ENCODE measurements at places on chromosomes 16 and 17. TPM values are rescaled to one million over a fixed set of nuclear protein-coding genes. Genes with fewer than 3 reads are reported as not detected.

CCDC92B gene
- 0.11 TPM for total RNA-seq

KLHL10 gene
- 0.16 TPM for total RNA-seq

MARVELD3 gene
- total RNA-seq = not detected

STX1B gene
- total RNA-seq = 0.57 TPM

CIBAR2 gene
- not detected for total RNA-seq

LLGL2 gene
- 13.5 TPM for total RNA-seq

TP53TG3B gene
- total RNA-seq = not detected

MC1R gene
- total RNA-seq = 5.8 TPM

CCT6B gene
- 1.5 TPM for total RNA-seq

CUEDC1 gene
- 0.30 TPM for total RNA-seq
